ENCODE measurements at places on chromosomes 3 and 15. TPM values are rescaled to one million over a fixed set of nuclear protein-coding genes. Genes with fewer than 3 reads are reported as not detected.

NOX5 gene
- not detected for total RNA-seq

MAP1A gene
- 4.0 TPM for total RNA-seq

LEKR1 gene
- total RNA-seq: 1.9 TPM

DUOX2 gene
- total RNA-seq: not detected

BNC1 gene
- not detected for total RNA-seq

DNASE1L3 gene
- not detected for total RNA-seq

AMT gene
- 35.4 TPM for total RNA-seq

RASGRP1 gene
- 2.5 TPM for total RNA-seq

LRRC15 gene
- total RNA-seq: not detected

LRRIQ4 gene
- total RNA-seq: not detected

PIERCE2 gene
- 3.9 TPM for total RNA-seq

CCDC39 gene
- 3.3 TPM for total RNA-seq

MUC20 gene
- total RNA-seq: not detected

AHSG gene
- not detected for total RNA-seq

KIF23 gene
- 193 TPM for total RNA-seq

GPD1L gene
- total RNA-seq: 1.6 TPM

GNAT1 gene
- not detected for total RNA-seq

TEX55 gene
- total RNA-seq: not detected

ERC2 gene
- 24.8 TPM for total RNA-seq

MITF gene
- not detected for total RNA-seq

ARHGAP31 gene
- 0.13 TPM for total RNA-seq

All from neural progenitor cell (in vitro differentiated cells).